NCI-H1092 (cell line): ENCODE measurements at places on chromosomes 1 and 21.

DNA sequence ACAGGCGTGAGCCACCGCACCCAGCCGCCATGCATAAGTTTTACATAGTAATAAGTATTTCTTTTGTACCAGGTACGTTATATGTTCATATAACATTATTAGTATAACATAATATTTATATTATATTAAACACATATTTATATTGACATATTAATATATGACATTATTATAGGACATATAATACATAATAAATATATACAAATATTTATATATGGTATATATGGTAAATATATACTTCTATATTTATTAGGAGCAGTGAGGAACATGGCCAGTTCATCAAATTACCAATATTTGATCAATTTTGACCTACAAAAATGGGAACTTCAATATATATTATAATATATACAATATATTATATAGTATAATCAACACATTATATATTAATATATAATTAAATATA lies 245.9 kb upstream of the FGGY start:
- no peak for DNase-seq

GRCh38 chr1:28428012-28428411 lies 58.5 kb downstream of the PHACTR4 start:
- no peak for DNase-seq

- DNase-seq: no peak
Observed at GRCh38 chr1:220817907-220818306, 31.2 kb downstream of the MTARC1 start.

DNA sequence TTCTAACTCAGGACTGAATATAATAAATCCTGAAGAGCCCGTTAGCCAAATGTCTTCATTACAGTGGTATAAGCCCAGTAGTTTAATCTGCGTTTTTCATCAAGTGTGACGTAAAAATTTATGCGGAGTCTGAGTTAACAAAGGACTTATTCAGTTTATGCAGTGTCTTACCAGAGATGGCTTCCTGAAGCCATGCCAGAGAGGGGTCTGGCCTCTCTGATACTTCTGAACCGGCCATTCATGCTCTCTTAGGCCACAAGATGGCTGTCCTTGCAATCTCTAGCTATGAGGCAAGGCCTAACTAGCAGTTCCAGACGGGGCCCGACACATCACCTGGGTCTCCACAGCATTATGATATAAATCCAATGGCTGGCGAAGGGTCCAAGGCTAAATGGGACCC lies 101.4 kb downstream of the TEX35 start:
- no peak for DNase-seq

DNA sequence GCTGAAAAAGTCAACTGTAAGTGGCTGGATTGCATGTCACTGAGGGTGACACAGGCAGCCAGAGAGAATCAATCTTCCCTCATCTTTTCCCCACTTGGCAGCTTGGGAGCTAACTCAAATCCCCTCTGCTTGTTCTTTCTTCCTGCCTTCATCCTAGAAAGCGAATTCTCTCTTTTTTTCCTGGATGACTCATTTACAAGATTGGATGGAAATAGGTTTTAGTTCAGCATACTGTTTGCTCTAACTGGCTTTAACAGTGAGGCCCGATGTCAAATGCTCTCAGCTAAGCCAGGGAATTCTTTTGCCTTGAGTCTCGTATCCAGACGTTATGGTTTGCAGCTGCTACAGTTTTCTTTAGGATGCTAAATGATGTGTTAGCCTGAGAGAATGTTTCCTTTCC lies 72.7 kb downstream of the HUNK start:
- no peak for DNase-seq

DNA sequence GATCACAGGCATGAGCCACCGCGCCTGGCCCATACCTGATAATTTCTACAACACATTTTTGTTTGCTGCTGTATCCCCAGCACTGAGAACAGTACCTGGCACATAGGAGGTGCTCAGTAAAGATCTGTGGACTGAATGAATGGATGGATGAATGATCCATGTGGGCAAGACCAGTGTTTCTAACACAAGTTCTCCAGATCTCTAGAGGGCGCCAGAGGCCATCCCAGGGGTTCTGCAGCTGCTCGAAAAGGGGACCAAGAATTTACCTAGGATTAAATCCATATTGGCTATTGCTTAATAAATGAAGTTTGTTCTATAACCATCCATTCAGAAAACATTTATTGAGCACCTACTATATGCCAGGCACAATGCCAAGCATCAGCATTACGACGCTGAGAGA lies 167.7 kb downstream of the ACTL8 start:
- peak; percentile 61 for DNase-seq

- DNase-seq: no peak
Observed at GRCh38 chr1:175173531-175173930, 19.0 kb downstream of the KIAA0040 start.

DNA sequence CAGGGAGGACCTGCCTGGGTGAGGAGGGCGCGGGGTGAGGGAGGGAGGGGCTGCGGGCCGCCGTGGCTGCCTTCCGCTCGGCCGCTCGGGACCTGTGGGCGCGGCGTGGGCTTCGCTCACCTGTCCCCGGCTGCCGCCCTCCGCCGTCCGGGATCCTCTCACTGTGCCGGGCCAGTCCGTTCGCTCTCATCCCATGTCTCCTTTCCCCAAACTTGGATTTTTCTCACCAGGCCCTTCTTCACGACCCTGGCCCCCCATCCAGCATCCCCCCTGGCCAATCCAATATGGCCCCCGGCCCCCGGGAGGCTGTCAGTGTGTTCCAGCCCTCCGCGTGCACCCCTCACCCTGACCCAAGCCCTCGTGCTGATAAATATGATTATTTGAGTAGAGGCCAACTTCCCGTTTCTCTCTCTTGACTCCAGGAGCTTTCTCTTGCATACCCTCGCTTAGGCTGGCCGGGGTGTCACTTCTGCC lies 362 bp downstream of the ZBTB48 start:
- no peak for DNase-seq
